ENCODE measurements at places on chromosomes 3 and 15.

DNA sequence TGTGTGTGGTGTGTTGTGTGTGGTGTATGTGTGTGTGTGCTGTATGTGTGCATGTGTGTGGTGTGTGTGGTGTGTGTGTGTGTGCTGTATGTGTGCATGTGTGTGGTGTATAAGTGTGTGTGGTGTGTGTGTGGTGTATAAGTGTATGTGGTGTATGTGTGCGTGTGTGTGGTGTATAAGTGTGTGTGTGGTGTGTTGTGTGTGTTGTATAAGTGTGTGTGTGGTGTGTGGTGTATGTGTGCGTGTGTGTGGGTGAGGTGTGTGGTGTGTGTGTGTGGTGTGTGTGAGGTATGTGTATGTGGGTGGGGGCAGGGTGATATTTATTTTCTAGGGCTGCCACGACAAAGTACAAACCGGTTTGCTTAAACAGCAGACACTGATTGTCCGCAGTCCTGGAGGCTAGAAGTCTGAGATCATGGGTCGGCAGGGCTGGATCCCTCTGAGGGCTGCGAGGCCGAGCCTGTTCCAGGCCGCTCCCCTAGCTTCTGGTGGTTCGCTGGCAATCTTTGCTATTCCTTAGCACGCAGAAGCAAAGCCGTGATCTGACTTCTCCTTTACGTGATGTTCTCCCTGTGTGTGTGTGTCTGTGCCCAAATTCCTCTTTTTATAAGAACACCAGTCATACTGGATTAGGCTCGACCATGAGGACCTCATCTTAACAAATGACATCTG lies 160.2 kb downstream of the XXYLT1 start:
- no peak for DNase-seq

DNA sequence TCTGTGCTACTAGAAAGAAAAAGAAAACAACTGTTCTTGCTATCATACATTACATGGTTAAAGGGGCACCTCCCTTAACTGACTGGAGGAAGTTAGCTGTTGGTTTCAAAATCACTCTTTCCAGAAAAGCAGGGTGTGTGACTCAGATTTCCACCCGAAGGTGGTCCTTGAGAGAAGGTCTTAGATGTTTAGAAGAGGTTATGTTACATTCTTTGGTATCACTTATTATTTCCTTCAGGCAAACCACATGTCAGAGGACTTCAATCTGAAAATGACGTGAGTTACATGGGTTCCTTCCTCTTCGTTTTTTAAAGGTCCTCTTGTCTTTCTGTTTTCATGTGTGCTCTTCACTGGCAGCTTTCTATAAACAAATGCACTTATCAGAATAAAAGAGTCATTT lies 307.9 kb upstream of the CBLB start:
- no peak for DNase-seq

DNA sequence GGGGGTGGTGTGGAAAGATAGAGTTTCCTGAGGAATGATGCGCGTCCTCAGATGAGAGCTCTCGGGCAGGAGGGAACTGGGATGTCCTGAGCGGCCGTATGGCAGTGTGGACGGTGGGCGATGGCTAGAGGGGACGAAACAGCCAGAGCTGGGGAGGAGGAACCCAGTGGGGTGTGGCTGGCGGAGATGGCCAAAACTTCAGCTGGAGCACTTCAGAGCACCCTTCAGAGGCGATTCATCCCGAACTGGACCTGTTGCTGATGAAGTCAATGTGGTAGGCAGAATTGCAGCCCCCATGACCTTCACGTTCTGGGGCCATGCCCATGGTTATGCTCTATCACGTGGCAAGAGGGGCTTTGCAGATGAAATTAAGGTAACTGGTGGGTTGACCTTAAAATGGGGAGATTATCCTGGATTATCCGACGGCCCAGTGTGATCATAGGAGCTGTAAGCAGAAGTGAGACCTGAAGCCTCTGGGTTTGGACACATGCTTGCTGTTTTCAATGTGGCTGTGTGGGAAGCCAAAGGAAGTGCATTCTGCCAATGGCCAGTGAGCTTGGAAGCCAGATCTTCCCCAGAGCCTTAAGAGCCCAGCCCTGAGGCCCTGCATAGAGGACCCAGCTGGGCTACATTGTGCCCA lies 52.3 kb downstream of the ATP1B3 start:
- peak; percentile 43 for DNase-seq

GRCh38 chr3:140242818-140243276 lies 307.9 kb downstream of the CLSTN2 start:
- no peak for DNase-seq

GRCh38 chr15:45148076-45149059 lies 18.6 kb downstream of the DUOX1 start:
- no peak for DNase-seq

GRCh38 chr3:116155841-116156240 lies 289.4 kb downstream of the LSAMP start:
- DNase-seq, result no peak

- DNase-seq, result no peak
Observed at GRCh38 chr15:41927536-41927935, 33.7 kb upstream of the SPTBN5 start.

GRCh38 chr3:123800362-123800682 lies 83.8 kb downstream of the MYLK start:
- DNase-seq, result no peak

- no peak for DNase-seq
Observed at GRCh38 chr3:191528589-191528988, 67.6 kb downstream of the PYDC2 start.

DNA sequence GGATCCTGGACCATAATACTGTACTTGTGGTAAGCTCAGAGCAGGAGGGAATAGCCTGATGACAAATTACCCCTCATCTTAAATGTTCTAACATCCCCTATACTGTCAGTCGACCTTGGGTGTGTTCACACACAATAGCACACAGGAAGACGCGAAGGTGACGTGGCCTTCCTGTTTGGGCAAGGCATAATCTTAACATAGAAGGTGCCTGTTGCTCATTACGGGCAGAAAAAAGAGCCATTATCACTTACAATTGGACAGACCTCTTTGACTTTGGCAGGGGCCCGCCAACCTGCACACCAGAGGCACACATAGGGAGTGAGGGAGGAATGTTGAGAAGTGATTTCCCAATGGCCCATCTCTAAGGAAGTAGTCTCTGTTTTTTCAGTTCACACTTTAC lies 144.2 kb downstream of the ANO10 start:
- no peak for DNase-seq

DNA sequence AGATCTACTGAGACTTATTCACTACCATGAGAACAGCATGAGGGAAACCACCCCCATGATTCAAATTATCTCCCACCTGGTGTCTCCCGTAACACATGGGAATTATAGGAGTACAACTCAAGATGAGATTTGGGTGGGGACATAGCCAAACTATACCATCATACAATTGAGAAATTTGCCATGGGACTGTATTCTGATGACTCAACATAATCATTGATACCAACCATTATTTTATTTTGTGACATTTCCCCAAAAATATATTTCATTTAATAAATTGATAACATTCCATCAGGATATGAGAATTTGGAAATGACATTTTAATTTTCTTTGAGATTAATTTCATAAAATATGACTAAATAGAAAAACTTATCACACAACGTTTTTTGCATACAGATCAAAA lies 96.6 kb upstream of the MDFIC2 start:
- no peak for DNase-seq

GRCh38 chr3:9769426-9770275 lies at the start of gene CAMK1:
TSS of gene CAMK1 (minus strand) at chr3:9769947. CDS start at chr3:9767749, 2,198 bp downstream.
- DNase-seq, result peak; percentile 85

GRCh38 chr3:33131331-33132018 lies 17.7 kb downstream of the CRTAP start:
- DNase-seq, result peak; percentile 64

- no peak for DNase-seq
Observed at GRCh38 chr3:13288732-13289718, 131.1 kb downstream of the NUP210 start.

GRCh38 chr3:17946619-17947018 lies 204.2 kb upstream of the TBC1D5 start:
- no peak for DNase-seq

GRCh38 chr3:102688556-102688930 lies 253.7 kb downstream of the ZPLD1 start:
- no peak for DNase-seq

All from H1 (cell line).